ENCODE measurements at places on chromosomes 13 and 19.

GRCh38 chr19:57816652-57817051, 1.9 kb upstream of the ZNF552 start:
- no peak for DNase-seq

GRCh38 chr13:28477709-28477973, 17.3 kb downstream of the FLT1 start:
- DNase-seq: no peak

GRCh38 chr19:57192077-57192420, 749 bp downstream of the ZNF264 start:
- no peak for DNase-seq

DNA sequence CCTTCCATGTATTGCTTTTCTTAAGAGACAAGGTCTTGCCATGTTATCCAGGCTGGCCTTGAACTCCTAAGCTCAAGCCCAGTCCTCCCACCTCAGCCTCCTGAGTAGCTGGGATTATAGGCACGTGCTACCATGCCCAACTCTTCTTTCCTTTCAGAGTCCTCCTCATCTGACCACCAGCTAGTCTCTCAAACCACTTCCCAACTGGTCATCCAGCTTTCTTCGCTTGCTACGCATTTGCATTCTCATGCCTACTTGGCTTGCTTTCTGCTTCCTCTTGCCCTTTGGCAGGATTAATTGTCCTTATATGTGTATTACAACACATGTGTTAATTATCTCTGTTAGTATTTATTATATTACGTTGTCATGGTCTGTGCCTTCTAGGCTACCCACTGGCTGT, 6.3 kb downstream of the GPR18 start:
- DNase-seq: no peak

GRCh38 chr13:44259045-44260027, 114.3 kb upstream of the SERP2 start:
- no peak for DNase-seq

DNA sequence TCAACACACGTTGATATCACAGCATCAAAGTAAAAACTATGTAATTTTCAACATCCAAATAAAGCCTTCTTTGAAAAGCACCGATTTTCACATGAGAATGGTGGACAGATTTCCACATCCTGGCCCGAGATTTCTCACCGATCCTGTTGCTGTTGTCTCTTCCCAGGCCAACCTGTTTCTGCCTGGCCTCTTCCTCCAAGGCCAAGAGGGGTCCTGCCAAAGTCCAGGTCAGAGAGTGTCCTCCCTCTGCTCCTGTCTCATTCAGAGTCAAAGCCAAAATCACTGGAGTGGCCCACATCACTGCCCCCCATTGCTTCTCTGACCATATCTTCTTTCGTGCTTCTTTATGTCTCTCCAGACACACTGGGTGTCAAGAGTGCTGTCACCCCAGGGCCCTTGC, 49.5 kb downstream of the CHST8 start:
- DNase-seq: no peak
